ENCODE measurements at places on chromosomes 5 and 9.

DNA sequence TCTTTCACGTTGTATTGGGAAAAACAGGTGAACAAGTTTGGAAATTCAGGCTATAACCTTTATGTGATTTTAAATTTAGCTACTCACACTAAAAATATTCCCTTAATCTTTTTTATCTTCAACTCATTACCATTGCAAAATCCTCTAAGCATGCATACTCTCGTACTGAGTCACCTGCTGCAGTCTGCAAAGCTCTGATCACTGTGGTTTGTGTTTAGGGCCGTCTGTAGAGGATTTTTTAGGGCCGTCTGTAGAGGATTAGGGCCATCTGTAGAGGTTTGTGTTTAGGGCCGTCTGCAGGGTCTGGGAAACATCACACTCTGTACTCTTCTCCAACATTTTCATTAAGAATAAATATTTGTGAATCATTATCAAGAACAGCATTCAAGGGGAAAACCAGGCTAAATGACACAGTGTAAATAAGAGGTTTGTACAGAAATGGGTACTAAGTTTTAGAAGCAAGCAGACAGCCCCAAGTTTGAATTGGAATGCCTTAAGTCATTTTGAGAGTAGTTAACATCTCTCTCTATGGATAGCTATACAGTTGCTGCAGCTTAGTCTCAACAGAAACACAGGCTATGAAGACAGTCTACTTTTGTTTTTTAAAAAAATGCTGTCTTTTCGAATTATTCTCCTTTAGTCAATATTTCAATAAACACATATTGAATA lies 155.0 kb upstream of the TSLP start:
- DNase-seq, result no peak

GRCh38 chr5:169029661-169030274 lies 271.2 kb downstream of the SLIT3 start:
- no peak for DNase-seq

DNA sequence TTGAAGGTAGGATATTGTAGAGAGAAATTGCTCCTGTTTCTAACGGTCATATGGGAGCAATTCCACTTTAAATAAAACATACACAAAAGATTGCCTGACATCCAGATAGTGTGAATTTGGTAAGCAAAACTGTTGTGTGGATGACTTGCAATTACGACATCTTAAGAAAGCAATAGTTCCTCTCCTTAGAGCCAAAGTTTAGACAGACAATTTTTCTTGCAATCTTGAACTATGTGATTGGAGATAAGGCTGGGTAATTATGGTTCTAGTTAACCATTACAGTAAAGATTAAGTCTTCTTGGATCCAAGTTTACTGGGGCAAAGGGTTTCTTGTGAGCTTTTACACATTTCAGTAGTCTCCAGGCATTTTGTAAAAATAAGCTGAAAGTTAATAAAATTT lies 1080.6 kb upstream of the CDH6 start:
- DNase-seq, result no peak

GRCh38 chr5:153099328-153099727 lies 391.1 kb upstream of the GRIA1 start:
- no peak for DNase-seq

DNA sequence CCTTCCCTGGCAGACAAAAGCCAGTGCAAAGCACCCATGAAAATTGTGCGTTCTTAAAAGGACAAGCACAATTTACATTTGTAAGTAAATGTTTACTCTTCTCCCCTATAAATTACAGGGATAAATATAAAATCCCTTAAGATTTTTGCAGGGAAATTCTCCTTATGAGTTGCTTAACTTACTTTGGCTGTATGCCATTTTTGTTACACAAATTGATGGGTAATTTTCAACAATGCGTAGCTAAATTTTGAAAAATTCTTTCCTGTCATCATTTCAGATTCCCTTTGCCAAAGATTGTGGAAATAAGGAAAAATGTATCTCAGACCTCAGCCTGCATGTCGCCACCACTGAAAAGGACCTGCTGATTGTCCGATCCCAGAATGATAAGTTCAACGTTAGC lies 64.2 kb upstream of the ITGA2 start:
- DNase-seq, result no peak

- DNase-seq, result no peak
Measured at GRCh38 chr5:133801431-133801830, 167.0 kb downstream of the C5orf15 start.

- DNase-seq, result no peak
Measured at GRCh38 chr5:36536616-36537005, 69.8 kb upstream of the SLC1A3 start.

GRCh38 chr9:127396808-127397645 lies at the start of gene SLC2A8:
TSS of gene SLC2A8 (plus strand) at chr9:127397169. CDS start at chr9:127397231, 62 bp downstream.
- peak; percentile 100 for DNase-seq

DNA sequence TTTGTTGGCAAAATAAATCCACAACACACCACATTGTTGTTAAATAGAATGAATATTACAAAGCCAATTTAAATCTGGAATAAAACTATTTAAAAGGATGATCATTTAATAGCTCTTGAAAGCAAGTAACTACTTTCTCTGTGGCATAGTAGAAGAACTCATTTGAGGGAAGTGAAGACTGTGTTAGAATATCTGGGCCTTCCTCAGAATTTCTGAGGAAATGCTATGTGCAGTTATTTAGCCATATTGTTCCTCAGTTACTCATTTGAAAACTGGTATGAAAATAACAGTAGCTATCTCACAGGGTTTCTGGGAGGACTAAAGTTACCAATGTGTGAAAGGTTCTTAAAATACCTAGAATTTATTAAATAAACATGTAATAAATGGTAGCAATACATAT lies 595.8 kb downstream of the PSAT1 start:
- DNase-seq, result no peak

- no peak for DNase-seq
Measured at GRCh38 chr9:32706725-32707100, 71.2 kb upstream of the TAF1L start.

- DNase-seq, result peak; percentile 64
Measured at GRCh38 chr9:37036776-37037502, 2.9 kb upstream of the PAX5 start.

DNA sequence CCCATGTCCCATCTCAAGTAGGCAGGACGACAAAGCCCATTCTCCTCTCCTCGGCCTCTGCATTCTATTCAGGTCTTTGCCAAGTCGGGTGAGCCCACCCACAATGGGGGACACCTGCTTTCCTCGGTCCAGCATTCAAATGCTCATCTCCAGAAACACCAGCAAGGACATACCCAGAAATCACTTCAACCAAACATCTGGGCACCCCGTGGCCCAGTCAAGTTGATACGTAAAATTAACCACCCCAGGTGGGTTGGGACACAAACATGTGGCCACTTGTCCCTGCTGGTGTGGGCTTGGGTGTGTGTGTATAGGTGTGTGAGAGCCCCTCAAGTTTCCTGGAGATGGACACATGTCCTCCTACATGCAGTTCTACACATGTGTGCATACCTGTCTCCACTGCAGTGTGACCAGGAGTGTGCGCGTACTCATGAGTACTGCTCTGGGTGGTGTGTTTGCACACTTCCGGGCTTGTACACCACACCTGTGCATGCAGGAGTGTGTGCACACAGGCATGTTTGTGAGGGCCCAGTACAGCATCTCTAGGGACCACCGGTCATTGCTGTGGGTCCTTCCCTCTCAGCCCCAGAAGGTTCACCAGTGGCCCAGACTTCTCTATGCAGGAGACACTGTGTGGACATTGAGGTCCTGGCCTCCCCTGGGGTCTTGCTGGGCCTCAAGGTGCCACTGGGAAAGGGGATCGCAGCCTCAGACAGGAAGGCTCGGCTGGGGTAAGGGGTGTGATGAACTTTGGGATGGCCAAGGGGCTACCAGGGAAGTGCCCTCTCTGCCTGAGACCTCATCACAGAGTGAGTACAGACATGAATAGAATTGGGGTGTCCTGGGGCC lies 35.4 kb upstream of the RXRA start:
- DNase-seq, result no peak

- DNase-seq, result no peak
Measured at GRCh38 chr9:69965416-69966145, 78.1 kb upstream of the MAMDC2 start.

DNA sequence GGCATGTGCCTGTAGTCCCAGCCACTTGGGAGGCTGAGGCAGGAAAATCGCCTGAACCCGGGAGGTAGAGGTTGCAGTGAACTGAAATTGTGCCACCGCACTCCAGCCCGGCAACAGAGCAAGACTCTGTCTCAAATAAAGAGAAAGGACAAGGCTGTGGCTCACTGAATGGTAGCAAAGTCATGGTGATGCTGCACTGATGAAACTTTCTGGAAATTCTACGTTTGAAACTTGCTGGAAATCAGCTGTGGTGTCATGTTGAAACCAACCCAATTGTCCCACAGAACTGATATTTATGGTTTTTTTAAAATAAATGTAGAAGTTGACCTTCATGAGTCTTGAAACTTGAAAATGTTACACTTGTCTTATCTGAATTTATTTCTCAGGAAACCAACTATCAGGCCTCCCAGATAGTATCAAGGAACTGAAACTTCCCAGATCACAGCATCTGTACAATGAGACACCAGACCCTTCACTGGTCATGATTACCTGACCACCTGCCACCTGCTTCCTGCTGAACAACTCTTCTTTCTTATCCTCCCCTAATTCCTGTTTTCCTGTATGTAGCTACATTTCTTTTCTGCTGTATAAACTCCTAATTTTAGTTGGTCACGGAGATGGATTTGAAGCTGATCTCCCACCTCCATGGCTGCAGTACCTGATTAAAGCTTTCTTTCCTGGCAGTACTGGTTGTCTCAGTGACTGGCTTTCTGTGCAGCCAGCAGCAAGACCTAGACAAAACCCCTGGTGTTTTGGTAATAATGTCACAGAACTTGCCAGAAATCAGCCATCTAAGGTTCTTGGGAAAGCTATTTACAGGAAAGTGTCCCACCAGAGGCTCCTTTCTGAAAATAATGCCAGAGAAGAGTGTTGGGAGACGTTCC lies 5.6 kb upstream of the TBC1D13 start:
- no peak for DNase-seq

DNA sequence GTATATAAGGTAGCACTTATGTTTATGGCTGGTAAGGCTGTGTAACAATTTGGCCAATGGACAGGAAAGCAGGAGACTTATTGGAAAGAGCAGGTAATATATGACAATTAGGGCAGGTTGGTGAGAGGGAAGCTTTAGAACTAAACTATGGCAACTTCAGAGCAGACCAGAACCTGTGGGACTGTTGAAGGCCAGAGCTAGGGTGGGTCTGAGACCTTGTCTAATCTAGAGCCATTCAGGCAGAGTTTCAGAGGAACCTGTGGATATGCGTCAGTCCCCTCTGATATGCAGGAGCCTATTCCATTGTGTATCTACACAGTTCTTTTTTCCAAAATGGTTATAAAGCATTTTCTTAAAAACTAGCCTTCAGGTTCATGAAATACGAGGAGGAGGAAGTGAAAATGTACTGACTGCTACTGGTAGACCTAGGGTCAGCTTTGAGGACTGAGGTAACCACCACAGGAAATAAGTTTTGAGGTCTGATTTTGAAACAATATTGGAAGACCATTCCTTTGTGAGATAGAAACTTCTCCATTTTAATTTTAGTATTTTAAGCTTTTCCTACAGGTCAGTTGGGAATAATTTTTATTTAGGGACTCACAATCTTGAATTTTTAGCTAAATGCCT lies 37.6 kb downstream of the ELL2 start:
- DNase-seq, result no peak

- DNase-seq, result no peak
Measured at GRCh38 chr9:3647652-3648051, 121.9 kb upstream of the RFX3 start.

DNA sequence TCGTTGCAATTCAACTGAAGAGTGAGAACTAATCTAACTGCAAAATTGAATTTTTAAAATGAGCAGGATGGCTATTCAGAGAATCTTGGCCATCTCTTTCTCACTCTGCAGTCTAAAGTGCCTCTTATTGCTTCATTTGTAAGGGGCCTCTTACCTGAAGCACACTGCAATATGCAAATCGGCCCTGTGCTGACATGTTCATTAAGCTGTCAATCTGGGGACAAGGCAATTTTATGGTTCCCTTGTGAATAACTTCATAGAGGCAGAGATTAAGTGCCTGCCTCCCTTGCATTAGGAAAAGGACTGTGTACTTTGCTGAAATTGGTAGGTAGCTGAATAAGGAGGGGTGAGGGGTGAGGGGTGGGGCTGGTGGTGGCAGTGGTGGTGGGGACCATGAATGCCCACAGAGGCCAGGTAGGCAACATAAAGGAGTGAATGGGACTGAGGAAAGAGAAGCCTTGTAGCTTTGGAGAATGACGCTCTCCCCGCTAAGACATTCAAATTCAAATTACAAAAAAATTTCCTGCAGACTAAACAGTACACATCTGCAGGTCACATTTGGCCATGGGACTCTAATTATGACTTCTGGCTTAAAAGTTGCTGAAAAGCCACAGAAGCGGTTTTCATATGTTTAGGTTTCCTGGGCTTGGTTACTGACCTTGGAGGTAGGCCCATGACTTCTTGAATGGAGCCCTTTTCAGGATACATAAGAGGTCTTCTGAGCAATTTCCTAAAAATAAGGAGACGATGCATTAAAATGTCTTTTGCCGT lies 25.0 kb downstream of the TNFSF8 start:
- no peak for DNase-seq

DNA sequence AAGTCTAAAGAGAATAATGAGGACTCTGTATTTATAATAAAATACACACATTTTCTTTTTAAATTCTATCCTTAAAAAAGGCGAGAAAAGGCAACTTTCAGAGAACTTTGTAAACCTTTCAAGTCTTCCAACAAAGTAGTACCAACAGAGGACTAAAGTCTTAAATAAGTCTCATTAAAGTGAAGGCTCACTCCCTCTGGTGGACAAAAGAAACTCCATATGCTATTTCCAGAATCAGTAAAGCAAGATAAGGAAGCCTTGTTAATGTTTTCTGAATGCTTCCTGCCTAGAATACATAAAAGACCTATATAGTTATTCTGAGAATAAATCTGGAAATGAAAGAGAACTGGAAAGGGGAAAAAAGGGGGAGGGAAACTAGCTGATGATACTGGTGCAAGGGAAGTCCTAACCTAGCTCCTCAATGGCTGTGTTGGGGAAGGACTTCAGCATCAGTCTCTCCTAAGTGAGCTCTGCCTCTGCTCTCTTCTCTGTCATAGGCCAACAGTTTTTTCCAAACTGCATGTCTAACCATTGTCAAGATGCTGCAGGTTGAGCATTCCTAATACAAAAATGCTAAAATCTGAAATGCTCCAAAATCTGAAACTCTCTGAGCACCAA lies 7.2 kb downstream of the HMGCS1 start:
- DNase-seq, result peak; percentile 37

DNA sequence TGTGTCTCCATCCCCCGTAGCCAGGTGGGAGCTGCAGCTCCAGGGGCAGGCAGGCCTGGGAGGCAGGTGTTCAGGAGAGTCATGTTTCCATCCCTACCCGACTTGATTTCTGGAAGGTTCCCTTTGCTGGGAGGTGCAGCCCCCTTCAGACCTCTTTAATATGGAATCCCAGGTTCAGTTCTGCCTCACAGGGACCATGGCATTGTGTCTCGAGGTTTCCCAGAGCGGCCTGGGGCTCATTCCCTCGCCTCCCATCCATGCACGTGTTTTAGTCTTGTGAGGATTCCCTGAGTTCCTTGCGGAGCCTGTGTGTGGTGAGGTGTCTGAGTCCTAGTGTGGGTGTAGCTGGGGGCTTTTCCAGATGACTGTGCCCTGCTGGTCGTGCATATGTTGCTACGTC lies 16.5 kb upstream of the AHRR start:
- no peak for DNase-seq

Measured in COR-L47 (cell line).